ENCODE measurements at places on chromosomes 6 and 20.
A peak's percentile ranks its signal among the peaks of the same experiment; 100 is the strongest.

DNA sequence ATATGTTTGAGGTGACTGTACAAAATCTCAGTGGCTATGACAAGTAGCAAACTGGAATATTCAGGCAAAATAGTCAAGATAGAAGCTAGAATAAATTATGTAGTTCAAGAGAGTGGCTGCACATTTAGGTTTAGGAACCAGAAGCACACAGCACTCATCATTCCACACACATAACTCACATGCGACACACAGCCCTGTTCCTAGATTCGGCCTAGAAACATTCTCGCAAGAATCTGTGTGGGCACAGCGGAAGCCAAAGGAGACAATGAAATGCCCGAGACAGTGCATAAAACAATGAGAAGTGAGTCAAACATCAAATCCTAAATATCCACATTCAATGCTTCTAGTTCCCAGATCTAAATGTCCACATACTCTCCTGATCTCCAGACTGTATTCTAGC is 9.5 kb upstream of the SUPT3H start:
- no peak for DNase-seq

GRCh38 chr6:152054441-152054840 is 247.0 kb downstream of the ESR1 start:
- no peak for DNase-seq

DNA sequence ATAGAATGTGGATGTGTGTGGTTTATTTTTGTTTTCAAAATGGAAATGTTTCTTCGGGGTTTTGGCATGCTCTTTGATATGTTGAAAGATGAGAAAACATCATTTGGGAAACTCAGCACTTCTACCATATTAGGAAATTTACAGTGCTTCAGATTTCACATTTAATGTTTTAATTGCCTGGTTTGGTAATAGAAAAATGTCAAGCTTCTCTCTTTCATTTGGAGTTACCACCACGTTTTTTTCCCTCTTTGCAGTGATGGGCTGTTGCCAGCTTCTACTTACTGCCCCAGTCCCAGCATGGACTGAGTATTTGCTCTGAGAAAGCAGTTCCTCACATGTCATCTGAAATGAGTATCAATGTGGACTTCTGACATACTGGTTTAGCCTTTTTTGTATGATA is 267.7 kb downstream of the PRL start:
- DNase-seq, result no peak

DNA sequence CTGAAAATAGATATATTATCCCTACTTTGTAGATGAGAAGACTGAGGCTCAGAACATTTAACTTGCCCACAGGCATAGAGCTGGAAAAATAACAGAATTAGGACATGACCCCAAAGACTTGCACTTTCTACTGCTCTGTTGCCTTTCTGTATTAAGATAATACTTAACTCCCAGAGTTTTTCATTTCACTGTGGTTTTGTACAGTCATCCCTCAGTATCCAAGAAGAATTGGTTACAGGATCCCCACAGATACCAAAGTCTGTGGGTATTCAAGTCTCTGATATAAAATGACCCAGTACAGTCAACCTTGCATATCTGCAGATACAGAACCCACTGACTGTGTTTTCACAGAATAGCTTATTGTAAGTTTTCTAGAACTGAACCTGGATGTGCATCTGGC is 16.8 kb downstream of the MRS2 start:
- no peak for DNase-seq

GRCh38 chr6:55210952-55211351 is 36.6 kb downstream of the HCRTR2 start:
- DNase-seq, result no peak

DNA sequence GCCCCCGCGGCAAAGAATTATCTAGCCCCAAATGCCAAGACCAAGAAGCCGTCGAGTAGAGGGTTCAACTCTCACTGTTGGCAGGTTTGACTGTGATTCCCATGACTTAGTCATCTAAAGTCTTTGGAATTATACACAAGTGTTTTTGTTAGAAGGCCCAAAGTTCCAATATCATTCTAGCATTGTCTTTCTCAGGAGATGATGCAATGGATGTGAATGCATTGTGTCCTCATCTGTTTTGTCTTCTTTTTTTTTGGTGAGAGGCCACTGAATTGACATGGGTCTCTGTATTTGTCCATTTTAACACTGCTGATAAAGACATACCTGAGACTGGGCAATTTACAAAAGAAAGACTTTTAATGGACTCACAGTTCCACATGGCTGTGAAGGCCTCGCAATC is 290.5 kb upstream of the ZFP64 start:
- DNase-seq, result no peak

- no peak for DNase-seq
These were observed 1044.7 kb downstream of the GRIK2 start for GRCh38 chr6:102438171-102438570.

- DNase-seq, result no peak
These were observed 27.6 kb upstream of the MRPS18A start for GRCh38 chr6:43715056-43715788.

DNA sequence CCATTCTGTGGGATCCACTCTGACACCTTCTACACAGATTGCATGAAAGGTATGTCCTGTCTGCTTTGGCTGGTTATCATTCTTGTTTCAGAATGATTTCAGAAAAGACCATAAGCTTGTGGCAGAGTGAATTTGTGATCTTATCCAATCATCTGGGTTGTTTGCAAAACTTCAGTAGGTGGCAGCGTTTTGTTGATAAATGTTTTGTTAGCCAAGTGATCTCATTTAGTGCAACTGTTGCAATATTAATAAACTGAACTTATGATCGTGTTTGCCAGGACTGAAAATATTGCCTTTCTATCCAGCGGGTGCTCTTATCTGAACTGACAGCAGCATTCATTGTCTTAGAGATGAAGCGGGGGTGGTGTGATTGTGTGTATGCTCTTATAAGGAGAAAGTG is 613.2 kb upstream of the NOX3 start:
- DNase-seq, result no peak

GRCh38 chr6:4103929-4104328 is 25.0 kb upstream of the FAM217A start:
- no peak for DNase-seq

DNA sequence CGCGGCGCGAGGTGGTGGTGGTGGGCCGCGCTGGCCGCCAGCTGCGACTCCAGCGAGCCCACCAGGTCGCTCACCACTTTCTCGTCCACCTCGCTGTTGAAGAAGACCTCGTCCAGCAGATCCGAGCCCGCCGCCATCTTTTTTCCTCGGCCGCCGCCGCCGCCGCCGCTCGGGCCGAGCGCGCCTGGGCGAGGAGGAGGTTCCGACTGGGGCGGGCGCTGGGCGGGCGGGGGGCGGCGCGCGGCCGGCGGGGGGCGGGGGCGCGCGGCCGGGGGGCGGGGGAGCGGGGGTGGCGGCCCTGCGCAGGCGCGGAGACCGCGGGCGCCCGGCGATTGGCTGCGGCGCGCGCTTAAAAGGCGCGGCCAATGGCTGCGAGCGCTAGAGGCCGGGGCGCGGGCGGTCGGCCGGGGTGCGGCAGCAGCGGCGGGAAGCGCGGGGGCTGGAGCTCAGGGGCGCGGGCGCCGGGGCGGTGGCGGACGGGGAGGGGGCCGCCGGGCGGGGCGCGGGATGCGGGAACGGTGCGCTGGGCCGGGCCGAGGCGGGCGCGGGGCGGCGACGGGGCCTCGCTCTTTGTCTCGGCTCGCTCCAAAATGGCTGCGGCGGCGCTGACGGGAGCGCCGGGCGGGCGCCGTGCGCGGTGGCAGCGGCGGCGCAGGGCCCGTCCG is at the start of gene TAF4:
TSS of gene TAF4 (minus strand) at position 208 of the 665 bp plus-strand sequence. CDS start at position 137, 71 bp downstream.
- peak; percentile 22 for DNase-seq

DNA sequence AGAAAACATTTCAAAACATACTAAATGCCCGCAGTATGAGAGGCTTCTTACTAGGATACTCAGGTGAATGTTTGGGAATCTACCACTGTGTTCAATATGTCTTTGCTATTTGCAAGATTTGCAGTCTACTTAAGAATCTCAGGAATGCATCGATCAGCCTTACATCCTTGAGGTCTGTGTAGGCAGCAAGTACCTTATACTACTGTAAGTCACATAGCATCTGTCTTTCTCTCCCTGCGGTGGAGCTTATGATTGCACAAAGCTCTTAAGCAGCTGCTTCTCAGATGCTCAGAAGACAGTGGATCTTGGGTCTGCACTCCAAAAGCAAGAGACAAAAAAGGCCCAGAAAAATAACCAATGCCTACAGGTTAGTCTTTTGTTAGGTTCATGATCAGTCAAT is 21.4 kb downstream of the PCSK2 start:
- no peak for DNase-seq

All from amniotic stem cell (primary cell).